ENCODE measurements at places on chromosomes 7 and 10. TPM values are rescaled to one million over a fixed set of nuclear protein-coding genes. Genes with fewer than 3 reads are reported as not detected.

The PAX4 gene
- not detected for total RNA-seq

The RSPH10B2 gene
- total RNA-seq: 5.2 TPM

DNA sequence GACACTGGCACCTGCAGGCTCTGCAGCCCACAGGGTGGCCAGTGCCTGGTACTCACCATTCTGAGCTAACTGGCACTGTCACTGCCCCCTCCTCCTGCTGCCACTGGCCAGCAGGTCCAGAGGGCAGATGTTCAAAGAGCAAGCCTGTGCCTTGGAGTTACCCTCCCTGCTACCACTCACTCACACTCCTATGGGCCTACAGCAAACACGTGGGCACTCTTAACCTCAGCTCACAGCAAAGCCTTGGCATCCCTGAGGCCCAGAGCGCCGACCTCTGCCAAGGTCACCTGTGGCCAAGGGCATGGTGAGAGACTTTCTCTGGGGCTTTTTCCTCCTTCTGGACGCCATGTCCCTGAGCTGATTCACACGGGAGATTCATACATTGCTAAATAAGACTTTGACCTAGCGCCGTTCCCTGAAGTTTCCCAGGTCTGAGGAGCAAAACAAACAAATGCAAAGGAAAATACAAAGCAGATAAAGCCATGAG, 270.0 kb upstream of the PPP2R2D start:
- no peaks in the 10 kb centered on the region for H3K27me3 ChIP-seq
- DNase-seq: no peak
- no peaks in the 10 kb centered on the region for H3K36me3 ChIP-seq

DNA sequence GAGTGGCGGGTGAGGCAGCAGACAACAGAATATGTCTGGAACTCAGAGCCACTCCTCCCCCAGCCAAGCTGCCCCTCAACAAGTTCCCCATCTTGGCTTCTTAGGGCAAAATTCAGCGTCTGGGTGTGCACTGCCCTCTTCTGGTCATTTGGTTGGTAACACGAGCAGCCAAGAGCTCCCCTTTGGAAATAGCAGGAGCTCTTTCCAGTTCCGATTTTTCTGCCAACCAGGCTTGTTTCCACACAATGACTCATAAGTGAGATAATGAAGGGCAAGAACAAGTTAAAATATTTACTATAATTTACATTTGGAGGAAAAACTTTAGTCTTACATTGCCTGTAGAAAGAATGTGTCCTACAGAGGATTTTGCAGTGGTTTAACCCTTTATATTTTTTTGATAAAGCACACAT, 70.5 kb downstream of the ADCYAP1R1 start:
- H3K27me3 ChIP-seq: no peaks in the 10 kb centered on the region
- no peaks in the 10 kb centered on the region for H3K4me1 ChIP-seq
- no peaks in the 10 kb centered on the region for H3K36me3 ChIP-seq
- H3K27ac ChIP-seq: no peak overlapping the region
- no peak overlapping the region for H3K4me3 ChIP-seq

GRCh38 chr10:59618666-59619065, 91.0 kb downstream of the SLC16A9 start:
- H3K36me3 ChIP-seq: no peaks in the 10 kb centered on the region
- no peaks in the 10 kb centered on the region for H3K27me3 ChIP-seq
- no peak overlapping the region for H3K27ac ChIP-seq
- no peak overlapping the region for H3K4me3 ChIP-seq

DNA sequence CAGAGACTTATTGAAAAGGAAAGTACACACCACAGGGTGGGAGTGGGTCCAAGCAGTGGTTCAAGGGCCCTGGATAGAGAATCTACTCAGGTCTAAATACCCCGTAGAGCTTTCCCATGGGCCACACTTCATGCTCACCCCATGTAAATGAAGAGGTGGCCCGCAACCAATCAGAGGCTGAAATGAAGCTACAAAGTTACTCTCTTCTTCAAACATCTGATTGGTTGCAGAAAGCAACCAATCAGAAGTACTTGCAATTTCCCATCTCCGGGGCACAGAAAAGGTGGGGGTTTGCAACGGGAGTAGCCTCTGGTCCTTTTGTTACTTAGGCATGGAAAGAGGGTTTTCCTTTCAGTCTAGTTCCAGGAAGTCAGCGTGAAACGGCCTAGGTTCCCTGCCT, 15.2 kb upstream of the GALNTL5 start:
- H3K27ac ChIP-seq: no peak overlapping the region
- no peaks in the 10 kb centered on the region for H3K36me3 ChIP-seq
- peaks cover 2% of the 10 kb centered on the region for H3K27me3 ChIP-seq

GRCh38 chr10:86785968-86786367, 29.5 kb downstream of the BMPR1A start:
- no peak overlapping the region for H3K4me3 ChIP-seq
- H3K36me3 ChIP-seq: no peaks in the 10 kb centered on the region
- H3K27me3 ChIP-seq: no peaks in the 10 kb centered on the region

DNA sequence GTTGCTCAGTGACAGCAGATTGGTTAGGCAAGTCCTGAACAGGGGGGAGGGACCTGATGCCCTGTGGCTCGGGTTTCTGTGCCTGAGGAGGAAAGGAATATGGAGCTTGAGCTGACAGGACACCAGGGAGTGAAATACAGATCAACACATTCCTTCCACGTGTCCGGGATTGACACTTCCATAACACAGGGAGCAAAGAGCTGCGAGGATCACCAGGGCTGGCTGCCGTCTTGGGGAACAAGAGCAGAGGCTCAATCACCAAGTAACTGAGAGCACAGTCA, 36.7 kb upstream of the EFCAB10 start:
- no peak overlapping the region for H3K4me3 ChIP-seq
- H3K27ac ChIP-seq: no peak overlapping the region
- no peak for DNase-seq

GRCh38 chr7:26593393-26593792, 271.0 kb downstream of the SKAP2 start:
- no peaks in the 10 kb centered on the region for H3K36me3 ChIP-seq
- H3K27ac ChIP-seq: no peak overlapping the region
- H3K4me1 ChIP-seq: peaks cover 6% of the 10 kb centered on the region
- DNase-seq: peak; percentile 82
- no peak overlapping the region for H3K4me3 ChIP-seq
- H3K27me3 ChIP-seq: peaks cover 3% of the 10 kb centered on the region

DNA sequence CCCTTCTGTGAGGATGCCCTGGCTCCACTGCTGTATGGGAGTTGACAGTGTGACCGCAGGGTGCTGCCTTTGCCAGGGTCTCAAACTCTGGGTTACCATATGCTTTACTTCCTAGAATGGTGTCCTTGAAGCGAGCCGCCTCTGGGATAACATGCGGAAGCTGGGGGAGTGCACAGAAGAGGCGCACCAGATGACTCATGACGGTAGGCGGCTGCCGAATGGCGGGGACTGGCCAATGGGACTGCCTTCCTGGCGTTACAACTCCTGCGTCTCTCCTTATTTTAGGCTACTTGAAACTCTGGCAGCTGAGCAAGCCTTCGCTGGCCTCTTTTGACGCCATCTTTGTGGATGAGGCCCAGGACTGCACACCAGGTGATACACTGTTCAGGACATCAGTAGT, 27.3 kb downstream of the FBH1 start:
- H3K4me1 ChIP-seq: no peaks in the 10 kb centered on the region
- H3K27me3 ChIP-seq: no peaks in the 10 kb centered on the region
- DNase-seq: no peak
- no peak overlapping the region for H3K4me3 ChIP-seq

- no peak overlapping the region for H3K4me3 ChIP-seq
- H3K27ac ChIP-seq: no peak overlapping the region
- peaks cover 6% of the 10 kb centered on the region for H3K4me1 ChIP-seq
- DNase-seq: no peak
- peaks cover 66% of the 10 kb centered on the region for H3K36me3 ChIP-seq
- H3K27me3 ChIP-seq: no peaks in the 10 kb centered on the region
Measured at GRCh38 chr10:125761961-125762360, 13.7 kb downstream of the MMP21 start.

DNA sequence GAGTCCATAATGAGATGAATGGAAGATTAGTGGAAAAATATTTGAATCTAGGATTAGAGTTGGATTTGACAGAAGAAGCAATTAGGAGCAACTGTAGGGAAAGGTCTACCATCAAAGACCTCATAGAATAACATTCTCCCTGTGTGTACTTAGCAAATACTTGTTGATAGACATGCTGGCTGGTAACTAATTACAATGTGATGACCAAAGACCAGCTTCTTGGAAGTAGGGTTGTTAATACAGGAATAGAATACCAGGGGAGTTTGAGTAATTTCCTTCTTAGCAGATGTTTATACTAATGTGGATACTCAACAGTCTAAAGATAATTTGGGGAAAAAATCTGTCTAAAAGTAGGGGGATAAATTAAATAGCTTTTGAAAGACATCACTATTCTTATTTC, 357.5 kb upstream of the BMPER start:
- H3K4me1 ChIP-seq: no peaks in the 10 kb centered on the region
- no peak overlapping the region for H3K4me3 ChIP-seq
- H3K36me3 ChIP-seq: no peaks in the 10 kb centered on the region
- DNase-seq: no peak
- H3K27me3 ChIP-seq: no peaks in the 10 kb centered on the region

DNA sequence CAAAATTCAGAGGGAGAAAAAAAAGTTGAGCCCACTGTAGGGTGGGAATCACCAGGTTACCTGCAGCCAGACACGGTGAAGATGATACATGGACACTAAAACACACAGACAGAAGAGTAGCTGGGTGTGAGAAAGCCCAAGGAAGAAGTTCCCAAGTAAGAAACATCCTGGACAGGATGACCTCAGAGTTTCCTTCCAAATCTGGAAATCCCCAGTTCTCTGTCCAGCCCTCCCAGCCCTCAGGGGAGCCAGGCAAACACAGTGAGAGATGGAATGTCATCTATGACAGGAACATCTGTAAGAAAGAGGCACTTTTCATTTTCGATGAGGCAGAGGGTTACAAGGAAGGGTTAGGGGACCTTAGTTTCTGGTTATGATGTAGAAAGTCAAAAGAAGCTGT, 125.1 kb upstream of the LYZL1 start:
- H3K27me3 ChIP-seq: no peaks in the 10 kb centered on the region
- no peak overlapping the region for H3K4me3 ChIP-seq

- no peak for DNase-seq
- H3K4me1 ChIP-seq: no peaks in the 10 kb centered on the region
- no peak overlapping the region for H3K4me3 ChIP-seq
Measured at GRCh38 chr10:104587751-104588150, 53.3 kb upstream of the SORCS3 start.

DNA sequence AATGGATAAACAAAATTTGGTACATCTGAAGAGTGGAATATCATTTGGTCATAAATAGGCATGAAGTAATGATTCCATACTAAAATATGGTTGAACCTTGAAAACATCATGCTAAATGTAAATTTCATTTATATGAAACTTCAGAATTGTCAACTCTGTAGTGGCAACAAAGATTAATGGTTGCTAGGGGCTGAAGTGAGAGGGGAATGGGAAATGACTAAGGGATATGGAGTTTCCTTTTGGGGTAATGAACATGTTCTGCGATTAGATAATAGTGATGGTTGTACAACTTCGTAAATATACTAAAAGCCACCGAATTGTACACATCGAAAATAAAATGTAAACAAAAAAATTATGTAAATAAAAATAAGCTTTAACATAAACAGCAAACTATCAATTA, 384.1 kb upstream of the STEAP1 start:
- no peaks in the 10 kb centered on the region for H3K4me1 ChIP-seq
- H3K27ac ChIP-seq: no peak overlapping the region
- no peak overlapping the region for H3K4me3 ChIP-seq
- H3K36me3 ChIP-seq: no peaks in the 10 kb centered on the region
- H3K27me3 ChIP-seq: no peaks in the 10 kb centered on the region

DNA sequence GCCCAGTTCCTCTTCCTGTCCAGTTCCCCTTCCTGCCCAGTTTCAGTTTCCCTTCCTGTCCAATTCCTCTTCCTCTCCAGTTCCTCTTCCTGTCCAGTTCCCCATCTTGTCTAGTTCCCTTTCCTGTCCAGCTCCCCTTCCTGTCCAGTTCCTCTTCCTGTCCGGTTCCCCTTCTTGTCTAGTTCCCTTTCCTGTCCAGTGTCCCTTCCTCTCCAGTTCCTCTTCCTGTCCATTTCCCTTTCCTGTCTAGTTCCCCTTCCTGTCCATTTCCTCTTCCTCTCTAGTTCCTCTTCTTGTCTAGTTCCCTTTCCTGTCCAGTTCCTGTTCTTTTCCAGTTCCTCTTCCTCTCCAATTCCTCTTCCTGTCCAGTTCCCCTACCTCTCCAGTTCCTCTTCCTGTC, 68.1 kb upstream of the ADCY1 start:
- H3K27ac ChIP-seq: no peak overlapping the region
- H3K4me1 ChIP-seq: no peaks in the 10 kb centered on the region
- DNase-seq: no peak

- no peak for DNase-seq
- H3K36me3 ChIP-seq: no peaks in the 10 kb centered on the region
- no peak overlapping the region for H3K4me3 ChIP-seq
- peaks cover 21% of the 10 kb centered on the region for H3K27me3 ChIP-seq
Measured at GRCh38 chr10:8403711-8404371, 349.4 kb downstream of the GATA3 start.

DNA sequence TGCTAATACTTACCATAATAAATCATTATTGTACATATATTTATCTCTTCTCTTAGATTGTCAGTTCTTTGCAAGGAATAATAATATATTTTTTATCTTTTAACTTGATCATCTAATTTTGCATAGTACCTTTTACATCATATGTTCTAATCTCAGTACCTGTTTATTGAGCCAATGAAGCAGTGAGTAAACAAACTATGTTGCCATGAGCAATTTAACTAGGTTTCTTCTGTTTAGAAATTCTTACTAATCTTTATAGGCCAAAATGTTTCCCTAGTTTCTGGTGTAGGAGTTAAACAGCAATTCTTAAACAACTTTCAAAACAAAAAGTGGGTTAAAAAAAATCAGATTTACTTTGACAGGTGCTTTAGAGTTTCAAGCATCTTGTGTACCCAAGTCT, 61.3 kb downstream of the PHYHIPL start:
- no peak overlapping the region for H3K27ac ChIP-seq
- H3K4me3 ChIP-seq: no peak overlapping the region
- no peaks in the 10 kb centered on the region for H3K36me3 ChIP-seq
- peaks cover 10% of the 10 kb centered on the region for H3K4me1 ChIP-seq

DNA sequence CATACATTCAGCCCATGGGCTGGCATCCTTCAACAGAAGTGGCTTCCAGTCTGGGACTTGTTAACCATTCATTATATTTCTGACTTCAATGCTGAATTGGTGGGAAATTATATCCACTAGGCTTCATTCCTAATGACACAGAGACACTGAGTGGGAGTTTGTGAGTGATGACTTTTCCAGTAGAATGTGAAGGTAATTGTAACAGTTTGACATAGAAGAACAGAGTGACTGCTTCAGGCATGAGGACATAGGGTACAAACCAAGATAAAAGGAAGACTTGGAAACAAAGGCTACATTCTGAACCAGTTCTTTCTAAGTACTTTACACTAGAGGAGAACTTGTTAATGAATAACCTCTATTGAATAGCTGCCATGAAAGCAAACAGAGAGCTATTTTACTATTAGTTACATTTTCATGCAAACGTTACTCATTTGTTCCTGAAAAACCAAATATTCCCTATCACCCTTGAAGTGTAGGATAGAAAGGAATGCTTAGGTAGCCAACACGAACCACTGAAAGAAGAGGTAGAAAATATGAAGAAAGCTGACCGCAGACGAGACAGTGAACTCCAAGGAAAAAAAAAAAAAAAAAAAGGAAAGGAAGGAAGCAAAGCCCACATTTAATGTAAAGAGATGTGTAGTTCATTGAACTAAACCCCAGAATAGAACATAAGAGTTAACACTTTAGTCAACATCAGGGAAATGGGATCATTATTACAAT, 237.0 kb upstream of the SEMA3C start:
- no peaks in the 10 kb centered on the region for H3K4me1 ChIP-seq
- H3K36me3 ChIP-seq: no peaks in the 10 kb centered on the region
- no peak overlapping the region for H3K4me3 ChIP-seq
